ENCODE measurements at places on chromosomes 12 and 14. TPM values are rescaled to one million over a fixed set of nuclear protein-coding genes. Genes with fewer than 3 reads are reported as not detected.

The MED13L gene
- total RNA-seq = 127 TPM

The GPR162 gene
- total RNA-seq = 11.6 TPM

The INSM2 gene
- total RNA-seq = not detected

The C1S gene
- total RNA-seq = 187 TPM

The RFX4 gene
- total RNA-seq = not detected

The LYZ gene
- 83.4 TPM for total RNA-seq

GRCh38 chr12:93954166-93955112 lies 193.9 kb upstream of the PLXNC1 start:
- no peak overlapping the region for H3K27ac ChIP-seq
- H3K36me3 ChIP-seq = no peaks in the 10 kb centered on the region
- DNase-seq = no peak
- H3K27me3 ChIP-seq = no peaks in the 10 kb centered on the region

DNA sequence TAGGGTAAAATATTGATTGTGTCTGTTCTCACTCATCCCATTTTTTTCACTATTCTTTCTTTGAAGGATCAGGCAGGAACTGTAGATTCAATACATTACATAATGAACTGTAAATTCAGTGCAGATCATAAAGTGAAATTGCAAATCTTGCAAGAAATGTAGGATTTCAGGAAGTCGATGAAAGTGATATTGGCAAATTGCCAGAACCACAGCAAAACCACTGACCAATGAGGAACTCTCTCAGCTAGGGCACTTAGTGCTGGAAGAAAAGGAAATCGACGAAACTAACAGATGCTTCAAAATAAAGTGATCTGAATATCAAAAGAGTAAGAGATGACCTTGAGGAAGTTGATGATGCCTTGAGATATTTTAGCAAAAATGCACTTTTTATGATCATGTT lies 157.6 kb downstream of the AACS start:
- DNase-seq = no peak
- no peak overlapping the region for H3K27ac ChIP-seq
- H3K27me3 ChIP-seq = no peaks in the 10 kb centered on the region
- H3K36me3 ChIP-seq = no peaks in the 10 kb centered on the region
- no peak overlapping the region for H3K4me3 ChIP-seq

GRCh38 chr12:7096006-7096932 lies 4.0 kb upstream of the C1R start:
- H3K27me3 ChIP-seq = no peaks in the 10 kb centered on the region
- no peak for DNase-seq
- no peak overlapping the region for H3K27ac ChIP-seq
- no peaks in the 10 kb centered on the region for H3K36me3 ChIP-seq
- H3K4me1 ChIP-seq = peaks cover 5% of the 10 kb centered on the region

GRCh38 chr14:92785667-92786426 lies 8.3 kb upstream of the GOLGA5 start:
- no peak for DNase-seq
- peak overlapping the region; percentile 35 for H3K27ac ChIP-seq
- H3K4me1 ChIP-seq = no peaks in the 10 kb centered on the region

DNA sequence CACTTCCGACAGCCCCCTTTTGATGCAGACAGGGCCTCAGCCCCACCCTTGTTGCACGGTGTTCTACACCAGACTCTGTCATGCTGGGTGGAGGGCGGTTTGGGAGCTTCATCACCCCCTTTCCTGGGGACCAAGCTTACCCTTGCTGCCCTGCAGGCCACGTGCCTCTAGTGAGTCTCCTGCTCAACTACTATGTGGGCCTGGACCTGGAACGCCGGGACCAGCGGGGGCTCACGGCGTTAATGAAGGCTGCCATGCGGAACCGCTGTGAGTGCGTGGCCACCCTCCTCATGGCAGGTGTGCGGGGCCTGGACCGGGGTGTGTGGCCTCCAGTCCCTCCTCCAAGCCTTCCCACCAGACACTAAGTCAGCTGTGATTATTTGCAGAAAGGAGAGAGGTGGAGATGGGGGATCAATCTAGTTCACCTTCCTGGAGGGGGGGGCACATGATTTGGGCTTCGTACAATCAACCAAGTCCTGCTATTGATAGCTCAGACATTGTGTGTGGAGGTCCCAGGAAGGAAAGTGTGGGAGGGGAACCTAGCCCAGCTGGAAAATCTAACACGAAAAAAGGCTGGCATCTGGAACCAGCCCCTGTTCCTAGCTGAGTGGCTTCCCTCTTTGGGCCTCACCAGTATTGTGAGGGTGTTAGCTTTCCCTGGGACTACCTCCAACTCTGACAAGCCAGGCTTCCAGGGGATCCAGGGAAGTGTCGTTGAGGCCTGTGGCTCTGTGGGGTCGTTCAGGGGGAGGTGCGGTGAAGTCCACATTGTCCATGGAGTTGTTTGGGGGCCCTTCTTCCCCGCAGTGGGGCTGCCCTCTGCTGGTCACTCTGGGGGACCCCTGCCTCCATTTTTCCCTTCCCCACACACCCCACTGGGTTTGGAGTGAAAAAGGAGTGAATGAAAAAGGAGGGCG lies 1.6 kb downstream of the ANKRD33 start:
- H3K4me1 ChIP-seq = no peaks in the 10 kb centered on the region
- peak; percentile 37 for DNase-seq
- no peak overlapping the region for H3K27ac ChIP-seq
- no peaks in the 10 kb centered on the region for H3K36me3 ChIP-seq
- no peaks in the 10 kb centered on the region for H3K27me3 ChIP-seq
- H3K4me3 ChIP-seq = no peak overlapping the region

GRCh38 chr14:55051165-55051422 lies 353 bp upstream of the MAPK1IP1L start:
- no peaks in the 10 kb centered on the region for H3K36me3 ChIP-seq
- peak overlapping the region; percentile 98 for H3K27ac ChIP-seq
- no peaks in the 10 kb centered on the region for H3K27me3 ChIP-seq

DNA sequence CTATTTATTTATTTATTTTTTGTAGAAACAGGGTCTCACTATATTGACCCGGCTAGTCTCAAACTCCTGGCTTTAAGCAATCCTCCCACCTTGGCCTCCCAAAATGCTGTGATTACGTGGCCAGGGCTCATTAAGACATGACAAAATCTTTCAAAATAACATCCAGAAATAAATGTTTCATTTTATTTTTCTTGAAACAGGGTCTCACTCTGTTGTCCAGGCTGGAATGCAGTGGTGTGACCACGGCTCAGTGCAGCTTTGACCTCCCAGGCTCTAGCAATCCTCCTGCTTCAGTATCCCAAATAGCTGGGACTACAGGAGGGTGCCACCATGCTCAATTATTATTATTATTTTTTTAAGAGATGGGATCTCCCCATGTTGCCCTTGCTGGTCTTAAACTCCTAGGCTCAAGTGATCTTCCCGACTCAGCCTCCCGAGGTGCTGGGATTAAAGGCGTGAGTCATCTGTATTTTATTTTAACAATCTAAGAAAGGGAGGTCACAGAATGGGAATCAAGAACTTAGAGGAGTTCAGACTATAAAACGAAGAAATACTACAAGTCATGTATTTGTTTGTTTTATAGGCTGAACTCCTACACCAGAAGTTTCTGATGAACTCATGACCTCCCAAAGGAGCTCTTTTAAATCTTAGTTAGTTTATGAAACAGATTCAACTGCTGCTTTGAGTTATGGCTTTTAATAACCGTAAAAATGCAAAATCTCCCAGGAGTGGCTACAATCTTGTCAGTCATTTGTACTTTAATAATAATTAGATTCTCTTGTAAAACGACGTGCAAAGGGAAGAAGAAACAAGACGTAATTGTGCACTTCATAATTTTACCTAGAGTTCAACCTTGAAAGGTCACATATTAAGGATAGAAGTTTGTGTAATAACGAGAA lies 2.1 kb upstream of the TMEM263 start:
- H3K36me3 ChIP-seq = no peaks in the 10 kb centered on the region
- H3K4me3 ChIP-seq = no peak overlapping the region
- H3K27ac ChIP-seq = no peak overlapping the region
- no peak for DNase-seq

GRCh38 chr12:46946137-46946536 lies 120.3 kb upstream of the SLC38A4 start:
- no peaks in the 10 kb centered on the region for H3K4me1 ChIP-seq
- no peaks in the 10 kb centered on the region for H3K27me3 ChIP-seq
- DNase-seq = no peak
- H3K27ac ChIP-seq = no peak overlapping the region
- no peaks in the 10 kb centered on the region for H3K36me3 ChIP-seq

- no peaks in the 10 kb centered on the region for H3K36me3 ChIP-seq
- no peak overlapping the region for H3K4me3 ChIP-seq
- H3K27me3 ChIP-seq = no peaks in the 10 kb centered on the region
- H3K4me1 ChIP-seq = no peaks in the 10 kb centered on the region
Measured at GRCh38 chr12:122040579-122041386, 19.1 kb downstream of the BCL7A start.

DNA sequence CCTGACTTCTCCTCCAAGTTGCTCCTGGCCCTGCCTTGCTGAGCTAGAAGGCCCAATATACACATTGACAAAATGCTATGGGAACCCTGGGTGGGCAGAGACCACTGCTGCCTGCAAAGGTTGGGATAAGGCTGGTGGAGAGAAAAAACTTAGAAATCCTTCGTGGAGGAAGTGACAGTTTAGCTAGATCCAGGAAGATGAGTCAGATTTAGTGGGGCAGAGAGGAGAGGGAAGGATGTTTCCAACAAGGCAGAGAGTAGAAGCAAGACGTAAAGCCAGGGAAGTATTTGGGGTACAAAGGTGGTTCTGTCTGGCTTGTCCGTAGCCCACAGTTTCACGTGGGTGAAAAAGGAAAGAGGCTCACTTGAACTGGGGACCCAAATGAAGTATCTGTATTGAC lies 69.0 kb upstream of the CLMN start:
- DNase-seq = no peak
- H3K36me3 ChIP-seq = no peaks in the 10 kb centered on the region

DNA sequence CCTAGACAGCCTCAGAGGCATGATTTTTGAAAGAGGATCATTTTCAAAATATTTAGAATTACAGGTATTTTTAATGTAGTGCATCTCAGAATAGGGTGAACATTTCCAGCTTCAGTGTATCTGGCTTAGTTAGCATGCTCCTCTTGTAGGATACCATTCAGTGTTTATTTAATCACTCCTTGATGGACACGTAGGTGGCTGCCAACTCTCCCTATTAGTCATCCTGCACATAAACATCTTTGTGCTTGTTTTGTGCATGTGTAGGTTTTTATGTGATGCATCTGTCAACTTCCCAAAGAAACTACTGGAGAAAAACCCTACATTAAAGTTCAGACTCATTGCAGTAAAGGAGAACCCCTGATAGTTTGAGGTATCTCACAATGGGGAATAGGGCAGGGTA lies 52.5 kb upstream of the RBM19 start:
- H3K4me1 ChIP-seq = no peaks in the 10 kb centered on the region
- no peak overlapping the region for H3K27ac ChIP-seq
- no peaks in the 10 kb centered on the region for H3K27me3 ChIP-seq
- H3K4me3 ChIP-seq = no peak overlapping the region

- no peaks in the 10 kb centered on the region for H3K4me1 ChIP-seq
- no peak overlapping the region for H3K27ac ChIP-seq
- H3K27me3 ChIP-seq = no peaks in the 10 kb centered on the region
- DNase-seq = no peak
- H3K4me3 ChIP-seq = no peak overlapping the region
Measured at GRCh38 chr12:24584032-24584675, 364.7 kb downstream of the BCAT1 start.

All from Peyer's patch (tissue), 4 donors.